GM04504 (cell line): ENCODE measurements at places on chromosomes 6 and 20.

GRCh38 chr20:38453941-38454340 lies 18.7 kb upstream of the RALGAPB start:
- DNase-seq: no peak

- DNase-seq: no peak
Measured at GRCh38 chr6:90121982-90122381, 174.7 kb downstream of the BACH2 start.

DNA sequence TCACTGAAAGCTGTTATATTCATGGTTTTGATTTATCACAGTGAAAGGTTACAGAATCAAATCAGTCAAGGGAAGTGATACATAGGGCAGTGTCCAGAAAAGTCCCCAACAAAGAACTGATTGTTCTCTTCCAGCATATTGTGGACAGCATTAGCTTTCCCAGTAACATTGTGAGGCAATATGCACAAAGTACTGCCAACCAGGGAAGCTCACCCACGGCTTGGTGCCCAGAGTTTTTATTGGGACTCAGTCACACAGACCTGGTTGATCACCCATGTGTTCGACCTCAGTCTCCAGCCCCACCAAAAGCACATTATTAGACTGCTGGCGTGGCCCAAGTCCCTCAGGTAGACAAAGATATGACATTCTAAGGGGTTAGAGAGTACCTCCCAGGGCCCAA lies 76.0 kb downstream of the LCA5 start:
- no peak for DNase-seq

DNA sequence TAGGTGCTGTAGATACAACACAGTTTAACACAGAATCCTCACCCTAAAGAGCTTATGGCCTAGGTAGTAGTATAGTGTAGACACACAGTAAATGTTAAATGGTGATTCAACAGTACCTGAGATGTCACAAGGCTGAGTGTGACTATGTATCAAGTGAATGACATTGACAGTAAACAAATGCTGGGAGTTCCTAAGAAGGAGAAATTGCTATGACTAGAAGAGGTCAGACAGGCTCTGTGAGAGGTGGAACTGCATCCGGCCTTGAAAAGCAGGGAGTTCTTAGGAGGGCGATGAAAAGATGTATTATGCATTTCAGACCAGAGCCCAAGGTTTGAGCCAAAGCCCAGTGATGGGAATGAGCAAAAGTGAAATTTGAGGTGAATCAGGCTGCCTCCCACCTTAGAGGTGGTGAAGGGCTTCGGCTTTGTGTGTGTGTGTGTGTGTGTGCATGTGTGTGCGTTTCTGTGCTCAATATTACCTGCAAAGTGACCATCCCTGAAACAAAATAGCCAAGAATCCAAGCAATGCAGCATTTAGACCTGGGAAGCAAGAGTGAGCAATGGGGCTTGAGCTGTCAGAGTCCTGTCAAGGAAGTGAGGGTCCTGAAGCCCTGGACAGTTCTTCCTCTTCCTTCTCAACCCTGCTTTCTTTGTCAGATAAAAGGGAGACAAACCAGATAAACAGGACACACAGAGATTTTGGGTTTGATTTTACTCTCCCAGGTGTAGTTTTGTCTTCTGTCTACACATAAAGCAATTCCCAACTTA lies 32.3 kb upstream of the CITED2 start:
- DNase-seq: no peak

GRCh38 chr6:167504385-167504961 lies 179.6 kb downstream of the TTLL2 start:
- DNase-seq: no peak

DNA sequence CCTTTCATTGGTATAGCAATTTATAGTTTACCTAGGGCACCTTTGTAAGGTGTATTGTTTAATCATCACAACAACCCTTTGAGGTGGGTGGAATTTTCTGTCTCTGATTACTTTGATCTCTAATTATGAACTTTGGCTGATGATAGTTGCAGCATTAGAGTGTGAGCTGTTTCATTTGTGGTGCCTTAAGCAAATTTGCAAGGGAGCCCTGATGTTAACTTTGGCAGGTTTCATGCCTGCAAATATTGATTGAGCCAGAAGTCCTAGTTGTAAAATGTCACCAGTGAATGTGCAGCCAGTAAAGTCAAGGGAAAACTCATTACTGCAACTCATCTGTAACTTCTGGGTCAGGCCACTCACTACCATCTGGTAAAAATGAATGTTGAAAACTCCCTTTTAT lies 29.8 kb downstream of the CTNNBL1 start:
- no peak for DNase-seq

DNA sequence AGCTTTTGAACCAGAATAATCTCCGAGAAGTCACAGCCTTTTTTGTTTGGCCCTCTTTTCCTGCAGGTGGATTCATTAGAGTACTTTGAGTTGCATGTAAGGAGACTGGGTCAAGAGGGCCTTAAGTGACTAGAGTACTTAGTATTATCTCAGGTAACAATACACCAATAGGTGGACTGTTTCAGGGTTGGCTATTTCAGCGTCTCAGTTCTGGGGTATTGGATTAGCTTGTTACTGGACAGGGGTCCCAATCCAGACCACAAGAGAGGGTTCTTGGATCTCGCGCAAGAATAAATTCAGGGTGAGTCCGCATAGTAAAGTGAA lies 47.3 kb upstream of the SLC9A8 start:
- DNase-seq: no peak

GRCh38 chr20:51010043-51010365 lies 12.9 kb downstream of the KCNG1 start:
- DNase-seq: no peak

DNA sequence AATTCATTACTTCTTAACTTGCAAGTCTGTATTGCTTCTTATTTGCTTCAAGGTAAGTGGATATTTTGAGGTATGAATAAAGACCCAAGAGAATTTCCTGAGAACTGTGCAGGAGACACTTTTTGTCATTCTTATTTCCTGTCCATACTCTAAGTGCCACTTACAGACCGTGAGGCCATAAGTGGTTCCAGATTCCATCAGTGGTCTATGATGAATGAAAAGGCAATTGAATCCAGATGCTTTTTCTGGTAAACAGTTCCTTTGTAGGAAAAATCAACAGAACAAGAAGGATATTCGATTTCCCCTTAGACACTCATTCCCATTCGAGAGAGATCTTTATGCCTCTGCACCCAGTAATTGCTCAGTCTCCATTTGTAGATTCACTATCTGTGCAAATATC lies 58.3 kb upstream of the PDE10A start:
- no peak for DNase-seq

DNA sequence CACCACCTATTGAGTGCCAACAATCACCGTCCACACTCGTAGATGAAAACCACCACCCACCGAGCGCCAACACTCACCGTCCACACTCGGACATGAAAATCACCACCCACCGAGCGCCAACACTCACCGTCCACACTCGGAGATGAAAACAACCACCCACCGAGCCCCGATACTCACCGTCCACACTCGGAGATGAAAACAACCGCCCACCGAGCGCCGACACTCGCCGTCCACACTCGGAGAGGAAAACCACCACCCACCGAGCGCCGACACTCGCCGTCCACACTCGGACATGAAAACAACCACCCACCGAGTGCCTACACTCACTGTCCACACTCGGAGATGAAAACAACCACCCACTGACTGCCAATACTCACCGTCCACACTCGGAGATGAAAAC lies 129.3 kb downstream of the IRF4 start:
- no peak for DNase-seq

DNA sequence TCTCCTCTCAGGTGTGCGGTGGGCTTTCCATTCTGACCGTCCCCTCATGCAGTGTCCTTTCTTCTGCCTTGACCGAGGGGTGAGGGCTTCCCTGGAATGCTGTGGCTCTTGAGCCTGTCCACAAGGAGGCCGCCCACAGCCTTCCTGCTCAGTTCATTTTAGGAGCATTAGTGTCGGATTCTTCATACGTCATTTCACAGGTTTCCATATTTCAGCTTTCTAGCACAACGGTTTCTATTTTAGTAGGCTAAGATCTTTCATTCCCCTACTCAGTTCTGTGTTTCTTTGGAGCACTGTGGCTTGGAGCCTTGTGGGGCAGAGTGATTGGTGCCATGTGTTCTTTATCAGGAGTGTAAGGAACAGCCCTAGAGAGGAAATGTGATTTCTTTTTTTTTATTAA lies 5.5 kb downstream of the PPP1R3G start:
- no peak for DNase-seq

- DNase-seq: no peak
Measured at GRCh38 chr6:169112483-169113320, 140.9 kb downstream of the THBS2 start.

GRCh38 chr20:1330075-1330830 lies 1.3 kb upstream of the SDCBP2 start:
- no peak for DNase-seq

GRCh38 chr6:142902636-142903053 lies 42.3 kb downstream of the HIVEP2 start:
- DNase-seq: peak; percentile 96

DNA sequence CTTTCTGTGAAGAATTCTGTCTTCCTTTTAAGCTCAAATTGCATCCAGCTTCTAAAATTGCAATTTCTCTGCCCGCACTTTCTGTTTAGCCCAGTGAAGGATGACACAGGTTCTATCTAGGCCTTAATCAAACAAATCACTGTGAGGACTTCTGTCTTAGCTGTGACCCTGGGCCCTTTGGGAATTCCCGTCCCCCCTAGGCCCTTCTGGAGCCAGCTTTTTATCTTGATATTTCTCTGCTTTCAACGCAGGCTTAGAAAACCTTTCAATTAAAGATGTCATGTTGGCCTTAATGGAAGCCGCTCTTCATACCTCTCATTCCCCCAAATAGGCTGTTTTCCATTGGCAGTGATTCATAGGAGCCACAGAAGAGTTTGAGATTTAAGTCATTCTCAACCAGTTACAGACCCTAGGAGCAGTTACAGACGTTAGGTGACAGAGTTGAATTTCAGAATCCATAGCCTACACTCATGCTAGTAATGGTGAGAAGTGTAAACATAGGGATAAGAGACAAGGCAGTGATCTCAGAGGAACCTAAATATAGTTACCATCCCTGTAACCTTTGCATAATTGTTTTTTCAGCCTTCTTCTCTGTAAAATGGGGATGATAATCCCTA lies 74.8 kb upstream of the FLRT3 start:
- no peak for DNase-seq

DNA sequence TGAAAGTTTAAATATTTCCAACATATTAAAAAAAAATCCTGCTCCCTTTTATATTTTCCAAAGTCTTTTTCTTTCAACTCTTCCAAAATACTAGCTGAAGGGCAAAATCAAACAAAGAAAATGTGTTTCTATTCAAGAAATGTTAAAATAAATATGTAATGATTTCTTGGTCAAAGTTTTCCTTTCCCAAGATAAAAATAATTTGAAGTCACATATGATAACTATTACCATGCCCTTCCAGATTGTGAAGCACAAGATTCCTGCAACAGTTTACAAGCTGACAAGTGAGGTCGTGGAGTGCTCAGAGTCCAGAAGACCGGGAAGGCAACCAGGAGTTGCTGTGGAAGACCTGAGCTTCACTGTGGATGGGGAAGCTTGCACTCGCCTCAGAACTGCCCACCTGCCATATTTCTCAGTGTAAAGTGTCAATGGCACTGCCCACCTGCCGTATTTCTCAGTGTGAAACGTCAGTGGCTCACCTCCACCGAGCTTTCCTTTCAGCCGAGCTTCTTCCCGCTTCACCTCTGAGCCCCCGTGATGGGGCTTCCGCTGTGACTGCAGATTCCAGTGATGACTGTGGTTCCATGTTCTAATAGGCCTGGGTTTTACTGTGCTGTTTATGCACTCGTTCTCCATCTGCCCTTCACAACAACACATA lies 160.5 kb downstream of the THBS2 start:
- DNase-seq: no peak

DNA sequence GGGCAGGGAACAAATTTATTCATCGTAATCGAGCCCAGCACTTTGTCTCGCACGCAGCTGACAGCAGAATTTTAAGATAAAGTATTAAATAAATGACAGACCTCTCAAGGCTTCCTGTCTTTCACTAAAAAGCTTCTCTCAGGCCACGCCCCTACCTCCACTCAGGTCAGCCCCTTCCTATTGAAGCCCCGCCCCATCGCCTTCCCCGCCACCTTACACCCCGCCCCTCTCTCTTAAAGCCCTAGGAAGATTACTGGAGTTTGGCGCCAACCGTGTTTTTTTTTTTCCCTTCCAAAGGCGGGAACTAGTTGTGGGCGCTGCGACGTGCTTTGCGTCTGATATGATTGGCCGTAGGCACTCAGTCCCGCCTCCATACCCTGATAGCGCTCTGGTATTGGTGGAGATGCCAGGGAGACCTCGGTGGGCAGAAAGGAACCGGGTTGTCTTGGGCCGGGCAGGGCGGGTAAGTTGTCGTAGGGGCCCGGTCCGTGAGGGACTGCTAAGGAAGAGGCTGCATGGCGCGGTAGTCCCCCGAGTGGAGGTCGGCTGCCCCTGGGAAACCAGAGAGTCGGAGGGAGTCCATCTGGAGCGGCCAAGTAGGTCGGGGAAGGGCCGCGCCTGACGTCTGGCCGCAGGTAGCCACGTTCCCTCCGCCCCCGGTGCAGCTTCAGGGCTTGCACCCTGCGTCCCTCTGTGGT lies at the start of gene CASP8AP2:
TSS of gene CASP8AP2 (plus strand) at position 409 of the 698 bp plus-strand sequence.
- DNase-seq: peak; percentile 98

- peak; percentile 24 for DNase-seq
Measured at GRCh38 chr20:33209789-33210188, 7.4 kb upstream of the BPIFA3 start.

GRCh38 chr6:42745640-42746462 lies at the start of gene TBCC:
TBCC (minus strand) TSS chr6:42746103; CDS start chr6:42746073, 30 bp downstream.
- peak; percentile 98 for DNase-seq

GRCh38 chr6:169070506-169071176 lies 183.0 kb downstream of the THBS2 start:
- DNase-seq: peak; percentile 100

DNA sequence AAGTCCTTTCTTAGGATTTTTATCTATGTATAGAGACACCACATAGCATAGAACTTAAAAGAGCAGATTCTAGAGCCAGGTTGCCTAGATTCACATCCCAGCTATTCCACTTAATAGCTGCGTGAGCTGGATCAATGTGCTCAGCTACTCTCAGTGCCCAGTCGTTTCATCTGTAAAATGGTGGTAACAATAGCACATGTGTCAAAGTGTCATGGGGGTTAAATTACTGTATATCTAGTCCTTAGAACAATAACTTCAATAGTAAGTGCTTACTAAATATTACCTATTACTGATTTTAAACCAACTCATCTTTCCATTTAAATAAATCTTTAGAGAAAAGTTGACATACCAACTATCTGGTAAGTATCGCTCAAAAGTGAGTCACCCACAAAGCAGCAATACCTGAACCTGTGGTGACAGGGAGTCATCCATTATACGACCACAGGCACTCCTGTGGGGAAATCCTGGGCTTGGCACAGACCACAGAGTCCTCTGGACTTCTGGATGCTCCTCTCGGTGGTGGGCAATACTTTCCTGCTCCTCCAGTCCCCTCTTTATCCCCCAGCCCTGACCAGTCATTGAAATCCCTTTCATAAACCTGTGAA lies 154.8 kb downstream of the PDSS2 start:
- no peak for DNase-seq

GRCh38 chr6:41061196-41061726 lies 8.3 kb downstream of the APOBEC2 start:
- DNase-seq: no peak

DNA sequence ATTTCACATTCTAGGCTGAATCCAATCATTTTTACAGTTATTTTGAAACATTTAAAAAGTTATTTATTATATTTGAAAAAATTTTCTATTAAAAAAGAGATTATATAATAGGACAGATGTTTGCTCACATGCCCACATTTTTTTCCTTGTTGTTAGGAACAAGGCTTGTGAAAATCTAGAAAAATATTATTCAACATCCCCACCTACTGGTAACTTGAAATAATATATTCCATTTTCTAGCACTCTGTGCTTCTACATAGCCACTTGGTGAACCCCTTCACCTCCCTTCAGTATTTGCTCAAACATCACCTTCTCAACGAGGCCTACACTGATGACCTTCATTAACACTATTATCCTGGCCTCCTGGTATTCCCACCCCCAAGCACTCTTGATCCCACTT lies 18.3 kb upstream of the GPRC6A start:
- DNase-seq: peak; percentile 6
